ENCODE measurements at places on chromosomes 3 and 15.

DNA sequence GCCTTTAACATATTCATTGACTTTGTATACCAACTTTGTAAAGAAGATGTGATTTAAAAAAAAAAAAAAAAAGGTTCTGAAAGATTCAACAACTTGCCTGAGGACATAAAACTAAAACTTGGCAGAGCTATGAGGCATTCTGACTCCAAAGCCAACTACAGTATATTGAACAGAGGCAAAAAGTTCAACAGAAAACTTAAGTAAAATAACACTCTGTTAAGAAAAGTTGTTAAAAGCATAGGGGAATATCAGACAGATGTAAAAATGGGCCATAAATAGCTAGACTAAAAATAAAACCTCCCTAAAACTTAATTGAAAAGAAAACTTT lies 23.4 kb downstream of the GOLIM4 start:
- DNase-seq: no peak

DNA sequence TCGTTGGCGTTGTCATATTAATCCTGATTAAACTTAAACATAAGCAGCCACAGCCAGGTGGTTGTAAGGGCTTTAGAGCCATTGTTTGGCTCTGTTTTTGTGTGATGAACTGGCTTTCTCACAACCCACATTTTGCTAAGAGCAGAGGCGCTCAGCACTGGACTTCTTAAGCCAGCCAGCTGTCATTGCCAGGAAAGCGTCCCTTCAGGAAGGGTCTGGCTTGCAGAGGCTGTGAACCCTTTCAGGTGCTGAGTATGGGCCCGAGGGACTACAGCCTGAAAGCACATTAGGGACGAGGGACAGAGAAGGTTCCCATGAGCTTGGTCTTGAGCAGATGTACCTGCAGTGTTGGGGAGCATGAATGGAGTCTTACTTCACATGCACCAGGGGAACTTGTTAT lies 112.3 kb downstream of the CHCHD6 start:
- no peak for DNase-seq

DNA sequence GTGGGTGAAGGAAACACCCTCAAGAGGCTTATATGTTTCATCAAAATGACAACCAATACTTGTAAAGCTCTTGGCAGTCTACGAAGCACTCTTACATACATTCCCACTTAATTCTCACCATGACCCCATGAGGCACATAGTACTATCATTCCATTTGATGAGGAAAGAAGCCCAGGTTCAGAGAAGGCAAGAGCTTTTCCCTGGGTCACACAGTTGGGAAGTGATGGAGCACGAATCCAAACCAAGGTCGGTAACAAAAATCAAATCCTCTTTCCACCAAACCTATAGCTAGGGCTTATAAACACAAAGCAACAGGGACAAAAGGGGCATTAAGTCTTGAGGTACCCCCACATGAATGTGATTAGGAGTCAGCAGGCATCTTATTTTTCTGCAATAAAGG lies 187.1 kb downstream of the UACA start:
- no peak for DNase-seq

DNA sequence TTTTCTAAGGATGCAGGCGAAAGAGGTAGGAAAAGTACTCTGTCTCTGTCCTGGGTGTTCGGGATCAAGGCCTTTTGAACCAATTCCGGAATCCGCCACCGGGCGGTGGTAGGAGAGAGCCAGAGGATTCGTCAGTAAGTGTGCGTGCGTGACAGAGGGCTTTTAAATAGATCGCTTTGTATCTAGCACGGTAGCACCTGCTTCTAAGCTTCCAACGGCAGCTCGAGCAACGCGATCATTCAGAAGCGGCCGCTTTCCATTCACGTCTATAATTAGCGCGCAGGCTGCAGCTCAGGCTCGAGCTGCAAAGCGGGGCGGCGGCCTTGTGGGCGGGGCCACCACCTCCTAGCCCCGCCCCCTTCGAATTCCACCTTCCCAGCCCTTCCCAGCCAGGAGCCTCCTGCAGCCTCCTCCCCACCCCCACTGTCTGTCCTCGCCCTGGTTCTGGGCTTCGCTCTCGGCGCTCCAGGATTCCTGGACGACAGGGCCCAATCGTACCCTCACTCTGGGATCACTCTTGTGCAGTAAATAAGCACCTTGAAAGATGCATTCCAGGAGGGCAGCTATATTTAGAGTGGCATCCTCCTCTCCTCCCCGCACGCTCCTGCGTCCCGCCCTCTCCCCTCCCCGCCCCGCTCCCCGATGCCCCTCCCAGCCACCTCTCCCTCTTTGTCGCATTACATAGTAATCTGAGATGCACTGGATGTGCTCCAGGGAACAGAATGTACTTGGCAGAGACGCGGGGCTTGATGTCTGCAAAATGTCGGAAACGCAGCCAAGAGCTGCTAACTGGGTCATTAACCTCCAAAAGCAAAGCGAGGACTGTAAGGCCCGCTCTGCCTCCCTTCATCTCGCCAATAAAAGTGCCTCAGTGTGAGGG lies 224.1 kb upstream of the TPRG1 start:
- DNase-seq: no peak

GRCh38 chr3:43001094-43001553 lies 22.0 kb downstream of the GASK1A start:
- no peak for DNase-seq

- DNase-seq: no peak
These were observed 74.6 kb upstream of the GOLGA8J start for GRCh38 chr15:30008156-30008555.

- DNase-seq: peak; percentile 76
These were observed 55.4 kb downstream of the PSMD6 start for GRCh38 chr3:63967675-63968611.

DNA sequence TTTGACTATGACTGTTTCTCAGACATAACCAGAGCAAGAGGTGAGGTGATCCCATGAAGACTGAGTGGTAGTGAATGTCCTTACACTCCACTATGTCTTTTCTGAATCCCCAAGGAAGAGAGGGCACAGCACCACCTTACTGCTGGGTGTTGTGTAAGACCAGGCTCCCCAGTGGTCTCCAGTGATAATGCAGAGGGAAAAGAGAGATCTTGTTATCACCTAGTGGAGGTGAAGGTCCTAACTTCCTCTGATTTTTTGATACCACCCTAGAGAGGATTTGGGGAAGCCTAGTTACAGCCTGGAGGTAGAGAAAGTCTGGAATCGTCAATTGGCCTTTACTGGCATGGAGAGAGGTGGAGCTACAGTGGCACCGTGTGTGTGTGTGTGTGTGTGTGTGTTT lies 288.0 kb upstream of the BCHE start:
- DNase-seq: no peak

Data from CD4-positive, alpha-beta T cell treated with Interleukin-12 subunit alpha and Interleukin-12 subunit beta, for 1 hour (primary cell).